ENCODE measurements at places on chromosomes 7 and 10. TPM values are rescaled to one million over a fixed set of nuclear protein-coding genes. Genes with fewer than 3 reads are reported as not detected.

The RBM20 gene
- 2.4 TPM for total RNA-seq

The CFAP69 gene
- total RNA-seq, result 10.6 TPM

The ANKRD16 gene
- 14.1 TPM for total RNA-seq

The MKRN1 gene
- 76.5 TPM for total RNA-seq

The CYP3A4 gene
- not detected for total RNA-seq

The AKR1C8 gene
- not detected for total RNA-seq

The GDF2 gene
- not detected for total RNA-seq

The TMEM184A gene
- total RNA-seq, result 0.03 TPM

The CPVL gene
- 0.20 TPM for total RNA-seq

The TMEM140 gene
- 17.7 TPM for total RNA-seq

The TFPI2 gene
- total RNA-seq, result 59.6 TPM

The PANK1 gene
- total RNA-seq, result 7.0 TPM

The HECW1 gene
- total RNA-seq, result 0.26 TPM

The ZNF487 gene
- 4.4 TPM for total RNA-seq

The VGF gene
- total RNA-seq, result 0.26 TPM

The CLCN1 gene
- 0.07 TPM for total RNA-seq

The LRRC17 gene
- total RNA-seq, result 103 TPM

The AOC1 gene
- not detected for total RNA-seq

The WDR86 gene
- 0.26 TPM for total RNA-seq

The ACSM6 gene
- total RNA-seq, result not detected

The CYP26C1 gene
- total RNA-seq, result 0.07 TPM

The CCDC172 gene
- total RNA-seq, result not detected

The AGR2 gene
- not detected for total RNA-seq

The LRMDA gene
- 1.0 TPM for total RNA-seq

The SPDYE6 gene
- total RNA-seq, result not detected

The AGBL3 gene
- total RNA-seq, result 0.66 TPM

The ATP6V0A4 gene
- total RNA-seq, result not detected

The IPMK gene
- total RNA-seq, result 8.5 TPM

The RTKN2 gene
- total RNA-seq, result 3.3 TPM

The PTPRZ1 gene
- total RNA-seq, result 0.46 TPM

The NYAP1 gene
- total RNA-seq, result 2.3 TPM

The HYAL4 gene
- not detected for total RNA-seq

The PNLIP gene
- not detected for total RNA-seq

The SFRP5 gene
- total RNA-seq, result not detected

The GIMAP7 gene
- not detected for total RNA-seq

The GTF2IRD1 gene
- 18.9 TPM for total RNA-seq

The KBTBD2 gene
- total RNA-seq, result 36.4 TPM

The FBH1 gene
- total RNA-seq, result 99.9 TPM

The LBX1 gene
- not detected for total RNA-seq

Data from smooth muscle cell of the pulmonary artery (primary cell).